Brain (organoid and tissue), 16 donors: ENCODE measurements at places on chromosomes 11 and 22.

DNA sequence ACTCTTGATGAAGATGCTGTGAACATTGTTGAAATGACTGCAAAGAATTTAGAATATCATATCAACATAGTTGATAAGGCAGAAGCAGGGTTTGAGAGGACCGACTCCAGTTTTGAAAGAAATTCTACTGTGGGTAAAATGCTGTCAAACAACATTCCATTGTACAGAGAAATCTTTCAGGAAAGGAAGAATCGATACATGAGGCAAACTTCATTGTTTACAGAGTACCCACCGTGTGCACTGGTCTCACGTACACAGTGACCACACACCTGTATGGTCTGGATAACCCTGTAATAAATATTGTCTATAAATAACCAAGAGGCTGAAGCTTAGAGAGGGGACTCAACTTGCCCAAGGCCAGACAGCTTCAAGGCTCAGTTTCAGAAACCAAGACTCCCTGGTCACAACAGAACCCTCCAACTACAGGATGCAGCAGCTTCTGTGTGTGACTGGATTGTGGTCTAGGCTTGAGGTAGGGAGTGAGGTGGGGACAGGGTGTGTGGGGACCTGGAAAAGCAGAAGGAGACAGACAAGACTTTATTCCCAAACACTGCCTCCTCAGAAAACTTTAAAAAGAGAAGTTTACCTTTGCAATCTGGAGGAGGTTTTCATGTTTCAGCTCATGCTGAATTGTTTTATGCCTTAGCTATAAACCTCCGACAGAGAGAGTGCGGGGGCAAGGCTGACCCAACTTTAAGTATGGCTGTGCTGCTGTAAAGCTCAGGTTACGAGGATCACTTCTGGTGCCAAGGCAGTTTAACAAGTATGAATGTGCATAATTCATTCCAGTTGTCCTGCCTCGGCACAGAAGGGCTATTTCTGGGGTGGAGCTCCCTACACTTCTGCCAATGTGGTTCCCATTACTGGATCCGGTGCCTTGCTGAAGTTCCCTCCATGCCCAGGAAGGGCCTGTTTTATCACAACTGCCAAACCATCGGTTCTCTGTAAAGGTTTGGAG, 372.6 kb upstream of the NARS2 start:
- DNase-seq: no peak

DNA sequence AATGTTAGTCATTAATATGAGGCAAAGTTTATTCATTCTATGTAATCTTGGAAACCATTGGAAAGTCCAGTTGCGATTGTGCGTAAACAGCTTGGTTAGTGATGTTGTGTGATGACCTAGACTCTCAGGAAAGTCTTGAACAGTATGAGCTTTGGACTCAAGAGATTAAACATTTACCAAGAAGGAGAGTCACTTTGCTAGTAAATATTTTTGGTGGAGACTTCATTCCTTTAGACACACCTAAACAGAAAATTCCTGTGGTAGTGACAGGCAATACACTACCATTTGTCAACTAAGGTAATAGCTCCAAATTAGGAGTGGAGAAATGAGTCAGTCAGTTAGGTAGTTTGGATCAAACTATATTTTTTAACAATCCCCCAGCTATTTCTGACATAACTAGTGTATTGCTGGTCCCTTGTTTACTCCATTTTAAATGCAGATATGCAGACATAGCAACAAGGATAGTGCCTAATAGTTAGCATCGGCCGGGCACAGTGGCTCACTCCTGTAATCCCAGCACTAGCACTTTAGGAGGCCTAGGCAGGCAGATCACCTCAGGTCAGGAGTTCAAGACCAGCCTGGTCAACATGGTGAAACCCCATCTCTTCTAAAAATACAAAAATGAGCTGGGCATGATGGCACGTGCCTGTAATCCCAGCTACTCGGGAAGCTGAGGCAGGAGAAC, 89.3 kb downstream of the ARHGAP42 start:
- DNase-seq: no peak

DNA sequence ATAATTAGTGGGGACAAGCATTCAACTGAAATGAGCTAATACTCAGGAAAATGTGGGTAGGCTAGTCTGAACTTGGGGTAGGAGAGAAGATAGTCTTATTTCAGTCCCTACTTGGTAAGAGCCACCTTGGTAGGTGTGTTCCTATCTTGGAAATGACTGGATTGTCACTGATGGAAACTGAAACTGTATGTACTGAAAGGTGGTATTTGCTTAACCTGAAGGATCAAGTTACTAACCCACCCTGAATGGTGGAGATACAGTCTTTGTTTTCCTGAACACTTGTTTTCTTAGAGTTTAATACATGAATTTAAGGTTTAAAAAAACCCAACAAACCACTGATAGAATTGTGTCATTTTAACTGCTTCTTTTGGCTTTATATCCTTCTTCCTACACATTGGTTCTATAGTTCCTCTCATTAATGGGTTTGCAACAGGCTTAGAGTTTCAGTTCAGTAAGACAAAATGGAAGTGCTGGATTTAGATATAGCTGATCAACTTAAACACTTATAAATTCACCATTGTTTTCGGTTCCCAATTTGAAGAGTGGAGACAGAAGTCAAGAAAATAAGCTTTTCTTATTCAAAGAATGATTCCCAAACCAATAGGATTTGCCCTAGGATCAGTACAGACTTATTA, 4.2 kb downstream of the FAR1 start:
- DNase-seq: no peak

DNA sequence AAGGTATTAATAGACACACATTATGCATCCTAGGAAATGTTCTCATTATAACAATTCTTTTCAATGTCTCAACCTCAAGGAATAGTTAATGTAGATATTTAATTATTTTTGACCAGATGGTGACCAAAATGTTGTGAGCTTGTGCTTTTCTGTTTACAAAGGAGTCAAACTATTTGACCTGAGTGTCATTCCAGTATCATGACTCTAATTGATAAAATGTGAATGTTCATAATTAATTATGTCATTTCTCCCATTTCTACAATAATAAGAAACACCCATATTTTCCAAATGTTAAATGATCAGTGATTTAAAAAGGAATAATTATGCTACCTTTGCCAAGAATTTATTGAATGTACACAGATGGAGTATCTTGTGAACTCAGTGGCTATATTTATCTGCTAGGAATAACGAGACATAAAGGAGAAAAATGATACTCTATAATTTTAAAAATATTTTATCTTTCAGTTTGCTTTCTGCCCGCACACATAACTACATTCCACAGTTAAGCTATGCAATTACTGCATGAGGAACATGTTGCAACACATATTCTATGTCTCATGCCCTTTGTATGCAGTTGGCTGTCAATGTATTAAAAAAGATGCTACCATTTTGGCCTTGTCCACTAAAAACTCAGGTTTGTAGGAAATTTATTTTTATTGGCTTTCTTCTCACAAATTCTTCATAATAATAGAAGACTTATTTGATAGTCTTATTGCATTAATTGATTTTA, 376.7 kb upstream of the CCDC179 start:
- DNase-seq: no peak

DNA sequence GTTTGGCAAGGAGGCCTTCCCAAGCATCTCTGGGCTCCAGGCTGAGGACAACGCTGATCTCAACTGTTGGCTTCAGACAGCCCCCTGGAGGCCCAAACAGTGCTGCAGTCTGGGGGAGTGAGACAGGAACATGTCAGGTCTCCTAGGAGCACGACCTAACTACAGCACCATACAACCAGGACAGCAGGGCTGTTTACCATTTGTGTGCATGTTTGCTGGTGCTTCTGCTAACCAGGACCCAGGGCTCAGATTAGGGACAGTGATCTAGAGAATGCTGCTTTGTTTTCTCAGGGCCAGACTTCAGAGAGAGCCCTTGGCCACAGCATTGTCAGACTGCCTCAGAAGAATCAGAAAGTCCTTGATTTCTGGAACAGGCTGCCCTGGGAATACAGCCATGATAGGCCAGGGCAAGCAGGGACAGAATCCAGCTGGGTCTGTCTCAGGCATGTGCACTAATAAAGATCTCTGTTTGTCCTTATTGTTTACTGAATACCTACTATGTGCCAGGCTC, 126.5 kb downstream of the VPREB1 start:
- DNase-seq: no peak

- DNase-seq: no peak
Measured at GRCh38 chr11:77233011-77233410, 68.5 kb downstream of the GDPD4 start.

DNA sequence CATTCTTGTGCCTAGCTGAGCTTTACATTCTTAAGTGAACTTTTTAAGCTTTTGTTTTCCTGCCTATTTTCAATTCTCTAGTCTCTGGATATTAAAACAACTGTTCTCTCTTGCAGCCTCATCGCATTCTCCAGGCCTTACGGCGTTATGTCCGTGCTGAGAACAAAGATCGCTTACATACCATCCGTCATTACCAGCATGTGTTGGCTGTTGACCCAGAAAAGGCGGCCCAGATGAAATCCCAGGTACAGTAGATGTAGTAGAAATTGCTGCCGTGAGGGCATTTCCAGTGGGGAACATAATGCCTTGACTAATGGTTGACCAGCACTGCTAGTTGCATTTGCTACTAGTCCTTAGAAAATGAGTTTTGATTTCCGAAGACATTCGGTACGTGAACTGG, 29.7 kb upstream of the ST14 start:
- DNase-seq: no peak

DNA sequence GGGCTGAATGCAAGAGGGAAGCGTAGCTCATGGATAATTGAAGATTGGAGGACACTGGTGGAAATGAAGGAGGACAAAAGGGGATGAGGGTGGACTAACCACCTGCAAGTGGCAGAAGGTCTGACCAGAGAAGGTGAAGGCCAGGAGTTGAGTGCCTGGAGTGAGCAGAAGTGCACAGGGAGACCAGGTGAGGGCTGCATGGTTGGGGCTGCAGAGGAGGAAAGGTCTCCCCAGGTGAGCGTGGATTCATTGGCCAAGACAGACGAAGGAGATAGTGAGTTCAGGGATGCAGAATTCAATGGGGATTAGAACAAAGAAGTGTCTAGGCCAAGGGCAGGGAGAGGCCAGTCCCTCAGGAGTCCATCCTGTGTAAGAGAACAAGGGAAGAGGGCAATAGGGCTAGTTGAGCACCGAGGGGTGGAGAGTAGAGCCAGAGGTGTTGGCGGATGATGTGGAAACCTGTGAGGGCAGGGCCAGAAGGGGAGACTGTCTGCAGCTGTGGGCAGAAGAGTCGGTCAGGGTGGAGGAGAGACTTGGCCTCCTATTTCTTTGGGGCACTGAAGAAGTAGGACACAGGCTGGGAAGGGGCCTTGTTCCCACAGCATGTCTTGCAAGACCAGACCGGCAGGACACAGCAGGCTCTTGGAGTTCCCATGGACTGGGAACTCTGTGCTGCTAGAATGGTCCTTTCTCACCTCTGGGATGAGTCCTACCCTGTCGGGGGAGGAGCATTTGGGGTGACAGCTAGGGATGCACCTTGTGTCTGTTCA, 6.7 kb downstream of the TRIM29 start:
- no peak for DNase-seq

DNA sequence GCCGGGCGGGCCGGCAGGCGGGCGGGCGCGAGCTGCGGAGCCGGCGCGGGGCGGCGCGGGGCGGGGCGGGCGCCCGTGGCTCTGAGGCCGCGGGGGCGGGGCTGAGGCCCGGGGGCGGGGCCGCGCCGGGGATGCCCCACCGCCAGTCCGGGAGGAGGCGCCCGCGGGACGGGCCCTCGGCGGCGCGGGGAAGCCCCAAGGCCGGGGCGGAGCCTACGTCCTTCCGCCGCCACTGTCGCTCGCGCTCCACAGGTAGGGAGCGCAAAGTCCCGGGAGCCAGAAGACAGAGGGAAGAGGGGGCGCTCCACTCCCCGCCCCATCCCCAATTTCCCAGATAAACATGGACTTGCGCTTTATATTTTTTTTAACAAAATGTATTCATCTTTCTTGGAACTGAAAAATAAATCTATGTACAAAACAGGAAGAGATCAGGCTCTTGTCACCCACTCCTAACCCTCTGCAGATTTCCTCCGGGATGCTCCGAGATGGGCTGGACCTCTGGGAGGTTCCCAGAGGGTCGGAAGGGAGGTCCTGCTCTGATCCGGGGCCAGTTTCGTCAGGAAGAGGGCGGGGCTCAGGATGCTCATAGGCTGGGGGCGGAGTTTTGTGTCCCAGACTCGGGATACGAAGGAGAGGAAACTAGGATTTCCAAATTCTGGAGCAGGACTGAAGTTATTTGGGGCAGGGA, at the start of gene MAP4K2:
Gene MAP4K2 (minus strand): TSS at position 57 of the 688 bp plus-strand sequence. CDS start 65 bp downstream, outside the sequence.
- DNase-seq: peak; percentile 78

GRCh38 chr22:29124777-29125442, 52.1 kb downstream of the KREMEN1 start:
- no peak for DNase-seq

GRCh38 chr11:62539238-62539925, 7.2 kb downstream of the AHNAK start:
- no peak for DNase-seq

GRCh38 chr11:19679952-19680828, 32.4 kb upstream of the NAV2 start:
- DNase-seq: peak; percentile 78

DNA sequence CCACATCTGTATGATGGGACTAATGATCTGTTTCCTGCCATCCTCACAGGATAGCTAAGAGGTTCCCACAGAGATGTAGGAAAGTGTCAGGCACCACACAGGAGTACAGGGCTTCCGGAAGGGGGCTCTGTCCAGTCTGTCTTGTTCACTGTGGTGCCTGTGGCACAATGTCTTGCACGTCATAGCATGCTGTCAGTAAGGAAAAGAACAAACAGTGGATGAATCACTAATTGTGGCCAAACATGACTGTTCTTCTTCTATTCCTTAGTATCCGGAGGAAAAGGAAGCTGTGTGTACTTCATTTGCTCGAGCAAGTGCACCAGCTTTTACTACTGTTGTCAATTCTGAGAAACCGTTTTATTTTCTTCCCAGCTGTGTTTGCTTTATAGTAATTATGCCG, 73.4 kb upstream of the YWHAH start:
- no peak for DNase-seq

GRCh38 chr22:35498026-35498800, 42.4 kb upstream of the RASD2 start:
- DNase-seq: no peak
